ENCODE measurements at places on chromosomes 2 and 18.

GRCh38 chr2:217685255-217685605 lies 317.6 kb downstream of the TNS1 start:
- no peak for DNase-seq

GRCh38 chr18:49547701-49548100 lies 14.2 kb upstream of the LIPG start:
- no peak for DNase-seq

- DNase-seq = no peak
Measured at GRCh38 chr18:57107140-57107832, 39.6 kb upstream of the BOD1L2 start.

DNA sequence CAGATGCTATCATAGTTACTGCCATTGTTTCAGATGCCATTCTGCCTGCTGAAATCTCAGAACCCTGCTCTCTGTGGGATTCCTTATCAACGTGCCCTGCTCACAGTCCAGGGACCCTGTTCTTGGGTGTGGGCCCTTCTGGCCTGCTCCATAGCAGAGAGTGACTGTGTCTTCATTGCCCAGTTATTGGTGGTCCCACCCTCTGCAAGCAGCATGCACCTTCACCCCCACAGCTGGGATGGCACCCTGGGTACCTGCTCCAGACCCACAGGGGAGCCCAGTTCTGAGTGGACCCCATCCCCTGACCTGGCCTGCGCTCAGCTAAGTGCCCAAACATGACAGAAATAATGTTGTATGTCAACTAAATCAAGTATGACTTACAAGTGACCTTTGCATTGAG lies 36.6 kb downstream of the SMIM21 start:
- DNase-seq = no peak

- no peak for DNase-seq
Measured at GRCh38 chr2:47682216-47682749, 100.7 kb upstream of the MSH6 start.

DNA sequence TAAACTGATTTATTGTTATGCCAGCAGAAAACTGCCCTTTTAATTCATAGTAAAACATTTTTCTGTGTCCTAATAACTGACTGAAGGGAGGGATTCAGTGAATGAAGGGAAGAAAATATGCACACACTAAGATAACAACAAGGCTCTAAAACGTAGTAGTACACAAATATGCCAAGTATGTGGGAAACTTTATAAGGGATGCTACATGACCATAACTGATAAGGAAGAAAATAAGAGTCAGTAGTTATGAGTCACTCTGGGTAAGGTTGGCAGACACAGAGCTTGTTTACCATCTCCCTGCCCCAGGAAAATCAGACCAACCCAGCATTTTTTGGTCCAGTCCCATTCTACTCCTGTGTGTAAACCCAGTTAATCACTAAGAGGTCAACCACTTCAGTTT lies 124.2 kb downstream of the RPRM start:
- DNase-seq = no peak

DNA sequence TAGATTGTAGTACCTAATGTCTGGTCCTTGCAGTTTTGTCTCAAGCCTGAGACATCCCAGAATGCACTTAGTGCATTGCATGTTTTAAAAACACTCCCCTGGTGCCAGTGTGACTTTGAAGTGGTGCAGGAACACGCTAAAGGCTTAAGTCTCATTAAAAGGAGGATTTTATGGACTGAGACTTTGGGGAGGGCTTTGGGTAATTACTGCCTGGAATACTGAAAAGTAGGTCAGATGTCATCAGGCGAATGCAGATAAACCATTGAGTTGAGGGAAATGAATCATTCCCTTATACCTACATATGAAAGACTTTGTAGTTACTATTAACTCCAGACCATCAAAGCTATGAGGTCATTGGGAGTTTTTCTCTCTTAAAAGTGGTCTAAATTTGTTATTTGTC lies 3.0 kb upstream of the OSBPL1A start:
- DNase-seq = no peak
